Bronchial smooth muscle cell (primary cell): ENCODE measurements at places on chromosomes 16 and 17. TPM values are rescaled to one million over a fixed set of nuclear protein-coding genes. Genes with fewer than 3 reads are reported as not detected.

KRTAP4-5 gene
- total RNA-seq: not detected in 2 replicates

SLC38A8 gene
- total RNA-seq: not detected in 2 replicates

KRTAP3-1 gene
- total RNA-seq: not detected in 2 replicates

ARL5C gene
- under 0.01 TPM in 1 of 2 replicates, not detected in the other for total RNA-seq

SOX8 gene
- 0.16 and 0.17 TPM in 2 replicates for total RNA-seq

SOST gene
- total RNA-seq: 0.09 TPM in 1 of 2 replicates, not detected in the other

SLC6A2 gene
- total RNA-seq: not detected in 2 replicates

NPIPA8 gene
- total RNA-seq: 0.16 and 10.9 TPM in 2 replicates

SSTR5 gene
- not detected in 2 replicates for total RNA-seq

VASN gene
- total RNA-seq: 57.5 and 98.9 TPM in 2 replicates

ANKRD11 gene
- total RNA-seq: 49.6 and 55.0 TPM in 2 replicates

SLFN11 gene
- 35.1 and 51.2 TPM in 2 replicates for total RNA-seq

TP53TG3B gene
- total RNA-seq: not detected in 2 replicates

PRR11 gene
- total RNA-seq: 0.52 and 5.2 TPM in 2 replicates

CBX1 gene
- total RNA-seq: 30.5 and 35.9 TPM in 2 replicates

FZD2 gene
- 17.2 and 18.1 TPM in 2 replicates for total RNA-seq

NPIPA2 gene
- total RNA-seq: 1.6 TPM in 1 of 2 replicates, not detected in the other

SULT1A4 gene
- total RNA-seq: 1.2 and 2.7 TPM in 2 replicates

C17orf113 gene
- total RNA-seq: 0.32 and 0.34 TPM in 2 replicates

CARHSP1 gene
- total RNA-seq: 122 and 225 TPM in 2 replicates

CD300C gene
- total RNA-seq: not detected in 2 replicates

TUBD1 gene
- total RNA-seq: 2.2 and 2.7 TPM in 2 replicates

ZSCAN10 gene
- total RNA-seq: not detected in 2 replicates

MT3 gene
- not detected in 2 replicates for total RNA-seq

ZNF785 gene
- 6.8 and 7.1 TPM in 2 replicates for total RNA-seq

HSF4 gene
- 29.5 and 58.1 TPM in 2 replicates for total RNA-seq

NGFR gene
- 0.26 and 0.32 TPM in 2 replicates for total RNA-seq

AOC3 gene
- total RNA-seq: 0.16 and 1.9 TPM in 2 replicates

C1QL1 gene
- 0.32 and 1.1 TPM in 2 replicates for total RNA-seq

CCDC200 gene
- 0.16 TPM in 1 of 2 replicates, not detected in the other for total RNA-seq

MPHOSPH6 gene
- total RNA-seq: 6.5 and 18.1 TPM in 2 replicates

TMEM220 gene
- total RNA-seq: 3.3 and 5.2 TPM in 2 replicates

DNAH9 gene
- not detected in 2 replicates for total RNA-seq

GPR179 gene
- total RNA-seq: 0.09 TPM in 1 of 2 replicates, not detected in the other

NXPH3 gene
- under 0.01 and 0.17 TPM in 2 replicates for total RNA-seq

ZSCAN32 gene
- total RNA-seq: 6.2 and 9.1 TPM in 2 replicates

RNF40 gene
- total RNA-seq: 54.0 and 56.0 TPM in 2 replicates

SOX9 gene
- total RNA-seq: 5.2 and 8.7 TPM in 2 replicates

KRTAP4-1 gene
- total RNA-seq: not detected in 2 replicates

NPIPB13 gene
- total RNA-seq: 1.1 and 1.7 TPM in 2 replicates

GUCY2D gene
- total RNA-seq: under 0.01 and 0.09 TPM in 2 replicates

C17orf78 gene
- total RNA-seq: not detected in 2 replicates

MYH8 gene
- not detected in 2 replicates for total RNA-seq

NEK8 gene
- total RNA-seq: 5.0 and 7.2 TPM in 2 replicates

SEPTIN12 gene
- not detected in 2 replicates for total RNA-seq
